ENCODE measurements at places on chromosomes 12 and 14. TPM values are rescaled to one million over a fixed set of nuclear protein-coding genes. Genes with fewer than 3 reads are reported as not detected.
A peak's percentile ranks its signal among the peaks of the same experiment; 100 is the strongest.

DENND5B gene
- 0.22 TPM for total RNA-seq

RAD51B gene
- total RNA-seq = 18.4 TPM

TSPAN9 gene
- 1.3 TPM for total RNA-seq

NID2 gene
- not detected for total RNA-seq

STON2 gene
- not detected for total RNA-seq

SLC22A17 gene
- total RNA-seq = 19.5 TPM

TMPRSS12 gene
- not detected for total RNA-seq

DNA sequence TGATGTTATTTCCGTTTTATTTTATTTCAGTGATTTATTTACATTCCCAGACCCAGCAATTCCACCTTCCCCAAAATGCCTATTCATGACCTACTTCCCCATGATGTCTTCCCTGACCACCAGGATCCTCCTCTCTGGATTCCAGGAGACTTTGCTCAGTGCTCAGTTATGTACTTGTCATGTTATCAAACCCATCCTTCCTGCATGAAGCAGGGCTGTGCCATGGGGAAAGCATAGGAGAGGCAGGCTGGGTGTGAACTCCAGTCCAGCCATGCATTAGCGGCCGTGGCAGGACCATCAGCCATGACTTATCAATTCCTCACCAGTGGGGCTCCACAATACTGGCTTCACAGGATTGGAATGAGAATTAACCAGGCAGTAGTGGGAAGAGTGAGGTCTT is 57.8 kb downstream of the B4GALNT3 start:
- DNase-seq = no peak
- no peak overlapping the region for H3K27ac ChIP-seq
- no peaks in the 10 kb centered on the region for H3K4me1 ChIP-seq
- no peaks in the 10 kb centered on the region for H3K36me3 ChIP-seq

GRCh38 chr12:129776977-129777667 is 126.7 kb downstream of the TMEM132D start:
- H3K4me1 ChIP-seq = no peaks in the 10 kb centered on the region
- H3K27me3 ChIP-seq = no peaks in the 10 kb centered on the region
- no peak overlapping the region for H3K27ac ChIP-seq
- H3K36me3 ChIP-seq = no peaks in the 10 kb centered on the region
- H3K4me3 ChIP-seq = no peak overlapping the region

GRCh38 chr14:66624336-66624937 is 116.5 kb downstream of the GPHN start:
- no peaks in the 10 kb centered on the region for H3K36me3 ChIP-seq
- no peak overlapping the region for H3K27ac ChIP-seq
- H3K4me1 ChIP-seq = no peaks in the 10 kb centered on the region
- no peaks in the 10 kb centered on the region for H3K27me3 ChIP-seq
- H3K4me3 ChIP-seq = no peak overlapping the region

DNA sequence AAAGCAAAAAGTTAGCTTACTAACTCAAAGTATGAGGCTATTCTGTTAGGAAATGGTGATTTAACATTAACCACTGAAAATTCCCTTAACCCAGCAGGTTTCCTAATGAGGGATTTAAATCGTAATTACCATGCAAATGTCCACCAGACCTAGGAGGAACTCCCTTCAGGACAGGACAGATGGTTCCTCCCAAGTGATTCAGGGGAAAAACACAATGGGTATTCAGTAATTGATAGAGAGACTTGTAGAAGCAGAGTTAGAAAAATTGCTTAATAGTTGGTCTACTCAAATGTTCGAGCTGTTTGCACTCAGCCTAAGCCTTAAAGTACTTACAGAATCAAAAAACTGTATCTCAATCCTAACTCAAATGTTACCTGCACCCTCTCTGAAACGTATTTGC is 21.6 kb downstream of the RERGL start:
- DNase-seq = no peak
- H3K4me3 ChIP-seq = no peak overlapping the region
- H3K4me1 ChIP-seq = no peaks in the 10 kb centered on the region

DNA sequence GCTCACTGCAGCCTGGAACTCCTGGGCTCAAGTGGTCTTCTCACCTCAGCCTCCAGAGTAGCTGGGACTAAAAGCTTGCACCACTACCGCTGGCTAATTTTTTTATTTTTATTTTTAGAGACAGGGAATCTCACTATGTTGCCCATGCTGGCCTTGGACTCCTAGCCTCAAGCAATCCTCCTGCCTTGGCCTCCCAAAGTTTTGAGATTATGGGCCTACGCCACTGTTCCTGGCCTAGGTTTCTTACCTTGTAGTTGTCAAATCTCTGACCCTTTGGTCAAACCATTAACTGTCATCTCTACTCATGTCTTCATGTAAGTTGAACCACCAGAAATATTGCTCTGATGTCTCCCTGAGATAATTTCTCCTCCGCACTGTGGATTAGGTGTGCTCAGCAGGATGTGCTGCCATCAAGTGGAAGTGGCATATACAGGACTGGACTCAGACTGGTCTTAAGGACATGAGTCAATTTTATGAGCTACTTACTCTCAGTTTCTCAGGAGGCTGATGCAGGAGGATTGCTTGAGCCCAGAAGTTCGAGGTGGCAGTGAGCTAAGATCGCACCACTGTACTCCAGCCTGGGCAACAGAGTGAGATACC is 28.5 kb downstream of the ACTR6 start:
- no peak overlapping the region for H3K27ac ChIP-seq
- peak; percentile 5 for DNase-seq
- no peaks in the 10 kb centered on the region for H3K27me3 ChIP-seq
- H3K4me3 ChIP-seq = no peak overlapping the region
- H3K36me3 ChIP-seq = peaks cover 14% of the 10 kb centered on the region

DNA sequence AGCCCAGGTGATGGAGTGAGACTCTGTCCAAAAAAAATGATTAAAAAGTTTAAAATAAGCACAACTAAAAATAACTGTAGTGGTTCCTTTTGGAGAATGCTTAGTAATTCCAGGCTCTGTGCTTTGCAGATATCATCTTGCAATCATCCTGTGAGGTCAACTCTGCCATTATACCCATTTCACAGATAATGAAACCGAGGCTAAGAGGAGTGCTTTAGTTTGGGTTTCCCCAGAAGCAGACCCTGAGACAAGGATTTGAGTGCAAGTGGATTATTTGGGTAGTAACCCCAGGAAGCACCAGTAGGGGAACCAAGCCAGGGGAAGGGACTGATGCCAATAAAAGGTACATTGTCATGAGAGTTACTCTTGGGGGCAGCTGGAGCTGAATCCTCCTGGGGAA is 44.7 kb downstream of the RIN3 start:
- peaks cover 2% of the 10 kb centered on the region for H3K36me3 ChIP-seq
- DNase-seq = no peak
- no peak overlapping the region for H3K27ac ChIP-seq

DNA sequence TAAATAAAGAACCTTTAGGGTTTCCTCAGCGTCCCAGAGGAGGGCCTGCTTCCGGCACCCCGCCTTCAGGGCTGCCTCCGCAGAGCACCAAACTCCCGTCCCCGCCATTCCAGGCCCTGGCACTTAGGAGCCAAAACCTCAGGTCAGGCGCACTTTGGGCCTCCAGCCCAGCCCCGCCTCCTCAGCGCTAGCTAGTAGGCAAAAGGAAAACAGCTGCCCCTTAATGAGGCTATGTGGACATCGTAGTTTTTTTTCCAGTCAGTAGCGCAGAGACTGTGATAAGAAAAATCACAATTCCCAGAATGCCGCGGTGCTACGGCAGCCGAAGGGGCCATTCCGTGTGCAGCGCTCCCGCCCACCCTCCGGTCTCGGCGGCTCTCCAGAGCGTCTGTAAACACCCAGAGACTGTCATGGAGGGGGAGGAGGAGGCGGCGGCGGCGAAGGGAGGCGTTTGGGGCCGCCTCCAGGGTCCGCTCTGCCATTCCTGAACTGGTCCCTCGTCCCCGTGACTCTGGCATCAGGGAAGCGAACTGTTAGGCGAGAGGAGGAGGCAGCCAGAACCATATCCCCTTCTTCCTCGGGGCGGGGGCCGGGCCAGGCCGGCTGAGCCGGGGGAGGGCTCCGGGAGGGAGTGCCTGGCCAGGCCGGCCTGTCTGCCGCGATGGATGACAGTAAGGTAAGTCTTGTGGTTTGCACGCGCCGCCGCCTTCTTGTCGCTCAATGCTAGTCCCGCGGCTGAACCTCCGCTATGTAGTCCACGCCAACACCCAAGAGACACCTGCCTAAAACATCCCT is at the start of gene CREBL2:
TSS of gene CREBL2 (plus strand) at position 365 of the 795 bp plus-strand sequence. CDS start at position 662, 297 bp downstream.
- H3K27me3 ChIP-seq = no peaks in the 10 kb centered on the region
- H3K4me1 ChIP-seq = peaks cover 49% of the 10 kb centered on the region
- DNase-seq = peak; percentile 78
- H3K4me3 ChIP-seq = peak within 1 kb of the TSS; percentile 80

GRCh38 chr12:84912198-84913128 is at the start of gene SLC6A15:
Gene SLC6A15 (minus strand): TSS chr12:84912799. CDS start chr12:84892120, 20,679 bp downstream.
- DNase-seq = no peak
- no peaks in the 10 kb centered on the region for H3K36me3 ChIP-seq
- H3K4me1 ChIP-seq = peaks cover 5% of the 10 kb centered on the region

DNA sequence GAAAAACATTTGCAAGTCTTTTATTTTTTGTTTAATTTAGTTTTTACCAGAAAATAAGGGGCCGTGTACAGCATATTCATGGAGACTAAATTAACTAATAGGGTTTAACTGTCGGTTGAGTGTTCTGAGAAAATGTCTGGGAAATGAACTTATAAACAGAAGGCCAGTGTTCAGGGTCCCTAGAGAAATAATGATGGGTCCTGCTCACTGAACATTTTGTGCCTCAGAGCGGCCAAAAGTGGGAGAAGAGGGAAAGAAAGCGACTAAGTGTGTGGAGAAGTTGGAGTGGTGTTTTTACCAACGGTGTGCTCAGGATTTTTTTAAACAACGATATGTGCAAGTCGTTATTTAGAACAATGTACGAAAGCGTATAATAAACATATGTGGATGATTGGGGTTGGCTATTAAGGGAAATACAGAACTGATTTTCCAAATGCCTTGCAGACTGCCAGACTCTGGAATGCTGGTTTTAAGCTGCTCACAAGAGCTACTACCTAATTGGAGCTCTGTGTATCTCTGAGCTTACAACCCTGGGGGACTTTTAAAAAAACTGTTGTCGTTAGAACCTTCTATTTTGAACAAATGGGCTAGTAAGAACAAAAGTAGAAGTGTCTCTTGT is 166.7 kb downstream of the SLC38A4 start:
- no peak for DNase-seq
- H3K27me3 ChIP-seq = no peaks in the 10 kb centered on the region
- no peak overlapping the region for H3K4me3 ChIP-seq
- no peaks in the 10 kb centered on the region for H3K36me3 ChIP-seq
- no peak overlapping the region for H3K27ac ChIP-seq

GRCh38 chr12:1758887-1759286 is 61.5 kb upstream of the LRTM2 start:
- no peaks in the 10 kb centered on the region for H3K27me3 ChIP-seq
- no peak overlapping the region for H3K4me3 ChIP-seq
- H3K36me3 ChIP-seq = peaks cover 24% of the 10 kb centered on the region
- H3K4me1 ChIP-seq = no peaks in the 10 kb centered on the region
- no peak overlapping the region for H3K27ac ChIP-seq

GRCh38 chr14:24368212-24368561 is 203 bp downstream of the NFATC4 start:
- no peak overlapping the region for H3K27ac ChIP-seq
- H3K36me3 ChIP-seq = no peaks in the 10 kb centered on the region
- H3K4me3 ChIP-seq = no peak overlapping the region
- DNase-seq = no peak
- peaks cover 51% of the 10 kb centered on the region for H3K27me3 ChIP-seq

GRCh38 chr14:106442857-106443256 is 916.5 kb downstream of the TMEM121 start:
- H3K36me3 ChIP-seq = no peaks in the 10 kb centered on the region
- H3K27ac ChIP-seq = no peak overlapping the region
- H3K4me3 ChIP-seq = no peak overlapping the region
- peak; percentile 15 for DNase-seq
- peaks cover 5% of the 10 kb centered on the region for H3K4me1 ChIP-seq

GRCh38 chr12:15044471-15044870 is 71.6 kb downstream of the PDE6H start:
- no peaks in the 10 kb centered on the region for H3K36me3 ChIP-seq
- H3K27ac ChIP-seq = no peak overlapping the region
- H3K27me3 ChIP-seq = no peaks in the 10 kb centered on the region

- no peak for DNase-seq
- H3K4me1 ChIP-seq = peaks cover 20% of the 10 kb centered on the region
- H3K4me3 ChIP-seq = peak overlapping the region; percentile 54
- no peak overlapping the region for H3K27ac ChIP-seq
- H3K36me3 ChIP-seq = no peaks in the 10 kb centered on the region
- no peaks in the 10 kb centered on the region for H3K27me3 ChIP-seq
Measured at GRCh38 chr12:56521209-56521589, 421 bp upstream of the RBMS2 start.

- H3K36me3 ChIP-seq = peaks cover 20% of the 10 kb centered on the region
- peak; percentile 5 for DNase-seq
Measured at GRCh38 chr12:120496413-120497340, 764 bp downstream of the DYNLL1 start.

DNA sequence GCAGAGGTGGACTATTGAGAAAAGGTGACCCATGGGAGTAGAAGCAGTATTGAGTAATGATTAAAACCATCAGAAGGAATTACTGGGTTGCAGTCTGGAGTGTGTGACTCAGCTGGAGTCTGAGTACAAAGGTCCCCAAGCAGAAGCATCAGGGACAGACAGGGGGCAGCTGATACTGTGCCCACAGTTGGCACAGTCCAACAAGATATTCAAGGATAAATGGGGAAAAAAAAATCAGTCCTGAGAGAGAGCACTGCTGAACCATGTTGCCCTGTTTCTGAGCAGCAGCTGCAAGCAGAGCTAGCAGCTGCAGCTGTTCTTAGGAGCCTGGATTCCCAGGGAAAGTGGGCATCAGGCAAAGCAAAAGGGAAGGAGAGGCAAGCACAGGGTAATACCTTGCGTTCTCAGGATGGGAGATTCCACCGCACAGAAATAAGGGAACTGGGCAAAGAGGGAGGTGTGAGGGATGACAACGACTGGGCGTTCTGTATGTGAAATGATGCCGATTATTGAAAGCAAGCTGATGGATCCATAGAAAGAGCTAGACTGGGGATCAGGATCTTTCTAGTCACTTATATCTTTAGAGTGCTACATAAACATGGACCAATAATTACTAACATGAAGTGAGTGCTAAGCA is 17.7 kb downstream of the NEUROD4 start:
- H3K36me3 ChIP-seq = no peaks in the 10 kb centered on the region
- H3K4me1 ChIP-seq = peaks cover 20% of the 10 kb centered on the region
- H3K27me3 ChIP-seq = no peaks in the 10 kb centered on the region
- DNase-seq = no peak

- no peak overlapping the region for H3K4me3 ChIP-seq
- DNase-seq = no peak
- H3K4me1 ChIP-seq = no peaks in the 10 kb centered on the region
- H3K27me3 ChIP-seq = no peaks in the 10 kb centered on the region
- no peak overlapping the region for H3K27ac ChIP-seq
Measured at GRCh38 chr14:78356391-78356790, 186.2 kb downstream of the NRXN3 start.

GRCh38 chr12:11707535-11707934 is 58.1 kb downstream of the ETV6 start:
- H3K4me3 ChIP-seq = no peak overlapping the region
- peaks cover 2% of the 10 kb centered on the region for H3K4me1 ChIP-seq
- H3K27ac ChIP-seq = no peak overlapping the region
- no peaks in the 10 kb centered on the region for H3K27me3 ChIP-seq
- H3K36me3 ChIP-seq = no peaks in the 10 kb centered on the region
- DNase-seq = no peak

All from CD4-positive, alpha-beta T cell (primary cell).